ENCODE measurements at places on chromosomes 2 and 18.

DNA sequence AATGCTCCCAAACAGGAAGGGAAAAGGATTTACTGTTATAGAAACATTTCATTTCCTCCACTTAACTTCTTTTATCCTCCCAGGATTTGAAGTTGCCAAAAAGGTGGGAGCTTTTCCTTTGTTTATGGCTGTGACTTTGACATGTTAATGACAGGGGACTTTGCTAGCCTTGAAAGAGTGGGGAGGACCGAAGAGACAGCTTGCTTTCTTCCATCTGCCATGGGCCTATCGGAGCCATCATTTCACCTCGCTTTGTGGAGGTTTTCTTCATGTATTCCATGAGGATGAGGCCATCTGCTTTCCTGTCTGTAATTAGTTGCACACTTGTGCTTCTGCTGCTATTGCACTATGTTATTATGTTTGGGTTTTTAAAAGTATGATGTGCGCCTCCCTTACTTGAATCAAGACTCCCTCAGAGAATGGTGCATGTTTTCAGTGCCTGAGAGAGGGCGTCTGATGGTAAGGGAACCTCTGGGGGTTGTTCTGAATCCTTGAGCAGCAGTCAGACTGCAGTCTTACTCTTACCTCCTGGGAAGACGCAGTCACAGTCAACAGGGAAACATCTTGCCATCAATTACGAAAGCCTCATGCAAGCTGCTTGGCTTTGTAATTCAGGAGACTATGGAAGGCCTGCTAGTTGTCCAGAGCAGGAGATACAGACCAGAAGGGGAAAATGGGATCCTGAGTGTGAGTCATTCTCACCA lies 173.3 kb upstream of the MGAT5 start:
- DNase-seq, result no peak

DNA sequence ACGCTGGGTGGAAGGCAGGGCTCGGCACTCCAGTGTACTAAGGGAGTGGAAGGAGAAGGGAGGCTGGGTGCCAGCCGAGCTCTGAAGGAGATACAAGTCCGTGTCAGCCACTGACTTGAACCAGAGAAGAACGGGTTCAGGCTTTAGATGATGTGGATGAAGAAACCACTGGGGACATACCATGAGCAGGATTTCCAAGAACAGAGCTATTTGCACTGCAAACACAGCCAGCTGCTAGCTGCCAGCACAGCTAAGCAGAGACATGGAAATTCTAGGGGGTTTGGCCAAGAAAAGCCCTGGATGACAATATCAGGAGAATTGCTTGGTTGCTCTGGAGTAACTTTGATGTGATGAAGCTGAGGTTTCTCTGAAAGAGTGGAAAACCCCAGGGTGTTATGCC lies 5.2 kb downstream of the CD207 start:
- DNase-seq, result no peak

DNA sequence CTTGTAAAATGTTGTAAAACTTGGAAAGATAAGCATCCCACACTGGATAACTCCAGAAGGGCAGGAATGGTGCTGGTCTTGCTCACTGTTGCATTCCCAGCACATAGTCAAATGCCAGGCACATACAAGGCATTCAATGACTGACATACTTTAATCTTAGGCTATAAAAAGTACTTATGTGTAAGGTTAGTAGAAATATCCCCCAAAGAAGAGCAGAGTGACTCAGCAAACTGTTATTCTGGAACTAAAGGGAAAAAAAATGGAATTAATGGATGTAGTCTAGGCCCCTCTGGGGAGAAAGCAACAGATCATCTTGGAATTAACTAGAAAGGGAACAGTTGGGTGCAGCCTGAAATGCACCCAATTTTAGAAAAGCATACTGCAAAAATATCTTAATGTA lies 9.0 kb downstream of the ZBTB14 start:
- DNase-seq, result no peak

DNA sequence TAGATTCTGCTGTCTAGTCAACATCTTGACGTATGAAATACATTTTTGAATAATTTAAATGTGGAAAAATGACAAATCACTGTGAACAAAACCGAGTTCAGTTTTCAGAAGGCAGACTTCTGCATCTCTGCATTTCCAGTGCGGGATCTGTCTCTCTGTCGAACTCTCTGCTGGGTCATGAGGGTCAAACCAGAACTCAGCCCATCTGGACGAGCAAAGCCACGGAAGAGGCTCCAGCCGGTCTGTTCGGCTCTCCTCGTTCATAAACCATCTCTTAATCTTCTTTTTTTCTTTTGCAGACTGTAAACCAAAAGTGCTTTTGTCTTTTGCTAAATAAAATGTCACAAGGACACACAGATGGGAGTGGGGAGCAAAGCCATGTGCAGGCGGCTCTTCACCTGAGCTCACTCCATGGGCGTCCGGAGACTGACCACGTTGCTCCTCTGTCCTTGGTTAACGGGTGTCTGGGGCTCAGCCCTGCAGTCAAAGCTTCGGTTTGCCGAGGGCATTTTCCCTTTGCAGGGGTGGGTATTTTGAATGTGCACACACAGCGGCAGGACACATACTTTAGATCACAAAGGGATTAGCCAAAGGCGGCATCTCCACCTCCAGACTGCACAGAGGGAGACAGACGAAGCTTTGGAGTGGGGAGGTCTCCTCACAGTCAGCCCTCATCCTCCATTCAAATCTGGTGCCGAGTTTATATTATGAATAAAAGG lies 737.9 kb upstream of the SALL3 start:
- no peak for DNase-seq

DNA sequence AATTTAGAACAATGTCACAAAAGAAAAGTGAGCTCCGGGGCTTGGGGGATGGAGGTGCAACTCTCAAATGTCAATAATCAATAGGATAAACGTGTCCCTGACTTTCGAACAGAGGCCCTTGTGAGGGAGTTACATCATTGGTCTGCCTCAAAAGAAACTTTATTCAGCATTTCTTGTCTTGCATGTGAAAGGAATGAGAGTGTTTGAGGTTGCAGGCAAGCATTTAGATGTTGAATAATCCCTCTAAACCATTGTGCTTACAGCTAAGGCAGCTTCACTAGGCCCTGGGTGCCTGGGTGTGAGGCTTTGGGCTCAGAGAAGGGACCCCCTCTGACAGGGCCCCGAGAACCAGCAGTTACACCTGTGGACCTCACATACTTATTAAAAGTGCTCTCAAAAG lies 28.6 kb upstream of the FHL2 start:
- DNase-seq, result no peak

DNA sequence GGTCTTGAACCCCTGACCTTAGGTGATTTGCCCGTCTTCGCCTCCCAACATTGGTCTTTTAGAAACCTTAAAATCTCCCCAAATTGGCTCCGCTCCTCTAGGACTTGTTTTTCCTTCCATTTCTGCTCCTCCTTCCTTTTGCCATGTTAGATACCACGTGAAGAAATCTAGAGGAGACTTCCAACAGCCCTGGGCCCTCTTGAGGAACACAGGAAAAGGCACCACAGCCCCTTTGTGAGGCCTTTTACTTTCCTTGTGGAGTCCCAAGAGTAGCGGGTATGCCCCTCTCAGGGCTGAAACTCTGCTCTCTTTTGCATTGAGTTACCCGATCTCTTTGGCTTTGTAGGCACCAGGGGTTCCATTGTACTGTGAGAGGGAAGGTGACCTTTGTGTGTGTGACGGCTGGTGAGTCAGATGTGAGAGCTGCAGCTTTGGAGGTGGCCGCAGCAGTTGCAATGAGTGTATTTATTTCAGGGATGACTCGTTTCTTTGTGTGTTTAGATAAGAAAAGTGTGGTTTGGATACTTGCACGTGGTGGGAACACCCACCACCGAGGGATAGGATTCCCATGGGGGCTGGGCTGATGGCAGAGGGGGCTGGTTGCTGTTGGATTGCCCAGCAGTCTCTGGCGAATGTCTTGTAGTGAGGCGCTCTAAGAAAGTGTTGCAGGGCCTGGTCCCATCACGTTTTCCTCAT lies 218.4 kb upstream of the HS6ST1 start:
- no peak for DNase-seq
